Occipital lobe (tissue), 3 donors: ENCODE measurements at places on chromosomes 7 and 10. TPM values are rescaled to one million over a fixed set of nuclear protein-coding genes. Genes with fewer than 3 reads are reported as not detected.

The AGMO gene
- not detected for total RNA-seq

The CHRM2 gene
- 9.4 TPM for total RNA-seq

The VPS26A gene
- total RNA-seq: 56.6 TPM

The TRIL gene
- total RNA-seq: 10.9 TPM

The SORBS1 gene
- 123 TPM for total RNA-seq

The GTF2IRD1 gene
- 16.1 TPM for total RNA-seq

The CCAR1 gene
- total RNA-seq: 41.0 TPM

The SFRP4 gene
- total RNA-seq: 1.1 TPM

The HTR7 gene
- total RNA-seq: 8.0 TPM

The DPCD gene
- total RNA-seq: 12.5 TPM

The TRIM50 gene
- total RNA-seq: 0.16 TPM

The TMEM196 gene
- total RNA-seq: 10.1 TPM

The PNLIPRP3 gene
- total RNA-seq: not detected

The UBTD1 gene
- total RNA-seq: 1.1 TPM
